ENCODE measurements at places on chromosomes 5 and 9. TPM values are rescaled to one million over a fixed set of nuclear protein-coding genes. Genes with fewer than 3 reads are reported as not detected.

The PAEP gene
- polyA plus RNA-seq: not detected

The EFNA5 gene
- polyA plus RNA-seq: 2.2 TPM

The OBP2B gene
- not detected for polyA plus RNA-seq

The OTP gene
- not detected for polyA plus RNA-seq

The TAF1L gene
- not detected for polyA plus RNA-seq

The PCDHB13 gene
- 1.9 TPM for polyA plus RNA-seq

The GRM6 gene
- polyA plus RNA-seq: 0.02 TPM

The RARS1 gene
- polyA plus RNA-seq: 34.7 TPM

The GSN gene
- 193 TPM for polyA plus RNA-seq

The ADRB2 gene
- polyA plus RNA-seq: 0.42 TPM

The SLC4A9 gene
- polyA plus RNA-seq: 0.89 TPM
